ENCODE measurements at places on chromosomes 4 and X.

DNA sequence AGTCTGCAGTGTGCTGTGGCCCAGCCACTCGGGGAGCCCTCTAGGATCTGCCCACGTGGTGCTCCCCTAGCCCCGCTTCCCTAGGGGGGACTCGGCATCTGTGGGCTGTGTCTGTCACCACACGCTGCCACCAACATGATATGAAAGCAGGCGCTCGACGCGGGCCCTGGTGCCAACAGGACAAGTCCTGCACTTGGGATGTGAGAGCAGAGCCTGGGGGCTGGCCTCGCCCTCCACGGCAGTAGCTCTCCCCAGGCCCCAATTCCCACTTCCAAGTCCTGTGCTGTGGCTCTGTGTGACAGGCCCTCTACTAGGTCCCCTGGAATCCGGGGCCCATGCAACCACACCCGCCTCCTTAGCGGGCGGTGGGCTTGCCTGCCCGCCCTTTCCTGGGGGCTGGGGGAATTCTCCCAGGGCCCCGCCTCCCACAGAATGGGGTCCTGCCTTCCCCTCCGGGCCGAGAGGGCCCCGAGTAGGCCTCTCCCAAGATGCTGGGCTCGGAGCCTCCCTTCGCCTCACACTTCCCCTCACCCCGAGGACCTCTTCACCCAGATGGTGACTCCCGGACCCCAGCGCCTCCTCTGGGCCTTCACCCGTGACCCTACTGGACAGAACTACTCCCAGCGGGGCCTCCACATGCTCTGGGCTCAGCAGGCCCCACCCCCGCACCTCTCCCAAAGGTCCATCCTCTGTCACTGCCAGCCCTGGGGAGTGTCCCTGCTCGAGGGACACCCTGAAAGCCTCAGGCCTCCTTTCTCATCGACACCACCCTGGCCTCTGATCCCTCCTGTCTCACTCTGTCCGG lies 11.2 kb downstream of the LRPAP1 start:
- no peak for DNase-seq

DNA sequence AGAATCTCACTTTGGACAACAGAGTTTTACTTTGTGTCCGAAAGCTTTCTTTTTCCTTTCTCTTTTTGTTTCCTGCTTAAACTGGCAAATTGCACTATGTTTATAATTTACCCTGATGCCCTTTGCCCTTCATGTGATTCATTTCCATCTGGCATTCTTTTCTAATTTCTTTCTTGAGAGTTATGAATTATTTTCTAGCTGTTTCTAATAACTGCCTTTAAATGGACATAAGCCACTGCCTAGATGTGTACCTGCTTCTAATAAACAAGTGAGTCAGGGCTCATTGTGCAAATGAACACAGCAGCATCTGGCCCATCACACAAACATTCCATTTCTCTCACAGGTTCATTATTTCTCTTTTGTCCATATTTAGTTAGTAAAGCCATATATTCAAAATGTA lies 242.3 kb upstream of the GPRIN3 start:
- no peak for DNase-seq

DNA sequence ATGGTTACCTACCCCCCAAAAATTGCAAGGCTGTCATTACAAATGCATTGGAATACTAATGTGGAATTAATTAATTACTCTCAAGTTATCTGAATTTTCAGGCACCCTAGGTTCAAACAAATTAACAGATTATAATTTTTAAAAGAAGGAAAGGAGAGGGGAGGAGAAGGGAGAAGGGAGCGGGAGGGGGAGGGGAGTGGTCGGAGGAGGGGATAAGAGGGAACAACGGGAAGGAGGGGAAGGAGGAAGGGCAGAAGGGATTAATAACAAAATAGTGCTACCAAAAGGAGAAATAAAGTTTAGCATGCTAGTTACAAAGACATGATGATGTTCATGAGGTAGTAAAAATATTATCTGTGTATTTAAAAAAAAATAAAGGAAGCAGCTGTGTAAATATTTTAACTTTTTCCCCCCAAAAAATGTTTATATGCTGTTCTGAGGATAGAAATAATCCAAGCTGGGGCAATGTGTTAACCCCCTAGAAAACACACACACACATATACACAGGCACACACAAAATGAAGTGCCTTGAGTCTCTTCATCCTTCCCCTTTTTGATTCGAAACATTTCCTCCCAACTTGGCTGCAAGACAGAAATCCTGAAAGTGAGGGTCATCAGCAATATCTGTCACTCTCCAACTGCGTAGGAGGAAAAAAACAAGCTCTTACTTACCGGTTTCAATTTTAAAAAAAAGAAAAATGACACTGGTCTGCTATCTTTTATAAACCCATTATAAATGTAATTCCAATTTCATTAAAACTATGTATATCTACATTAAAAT lies 58.8 kb downstream of the PPP3CA start:
- no peak for DNase-seq

GRCh38 chr4:2079926-2080325 lies 20.8 kb downstream of the NAT8L start:
- no peak for DNase-seq

DNA sequence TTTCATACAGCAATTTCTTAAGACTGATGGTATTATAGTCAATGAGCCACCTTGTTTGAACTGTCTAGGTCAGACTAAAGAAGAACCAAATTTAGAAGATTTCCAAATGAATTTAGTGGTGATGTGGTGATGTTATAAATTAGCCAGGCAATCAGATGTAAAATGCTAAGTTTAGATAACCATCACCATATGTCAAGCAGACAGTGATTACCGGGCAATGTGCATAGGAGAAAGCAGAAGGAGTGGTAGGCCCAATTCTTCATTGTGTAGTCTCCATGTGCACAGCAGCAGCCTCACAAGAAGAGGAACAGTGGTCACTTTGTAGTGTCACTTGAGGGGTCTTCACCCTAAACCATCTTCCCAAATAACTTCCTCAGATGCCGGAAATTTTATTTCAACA lies 198.8 kb downstream of the ANTXR2 start:
- DNase-seq: no peak

- DNase-seq: no peak
These were observed 14.5 kb upstream of the EXOC1 start for GRCh38 chr4:55838952-55839351.

DNA sequence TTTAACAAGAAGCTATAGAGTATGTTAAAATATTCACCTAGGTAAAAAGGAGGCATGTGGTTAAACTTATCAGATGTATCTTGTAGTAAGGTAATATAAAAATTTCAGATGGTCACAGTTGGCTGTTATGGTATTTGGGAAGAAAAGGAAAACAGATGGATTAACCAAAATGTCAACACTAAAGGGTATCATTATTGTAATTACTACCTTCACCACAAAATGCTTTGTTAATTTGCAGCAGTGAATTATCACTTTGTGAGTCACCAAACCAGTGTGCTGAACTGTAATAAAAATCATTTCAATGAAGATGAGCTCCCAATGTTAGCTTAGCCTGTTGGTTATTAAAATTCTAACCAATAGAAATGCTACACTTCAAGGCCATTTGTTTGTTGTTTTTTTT lies 233.9 kb downstream of the RPA4 start:
- DNase-seq: no peak

DNA sequence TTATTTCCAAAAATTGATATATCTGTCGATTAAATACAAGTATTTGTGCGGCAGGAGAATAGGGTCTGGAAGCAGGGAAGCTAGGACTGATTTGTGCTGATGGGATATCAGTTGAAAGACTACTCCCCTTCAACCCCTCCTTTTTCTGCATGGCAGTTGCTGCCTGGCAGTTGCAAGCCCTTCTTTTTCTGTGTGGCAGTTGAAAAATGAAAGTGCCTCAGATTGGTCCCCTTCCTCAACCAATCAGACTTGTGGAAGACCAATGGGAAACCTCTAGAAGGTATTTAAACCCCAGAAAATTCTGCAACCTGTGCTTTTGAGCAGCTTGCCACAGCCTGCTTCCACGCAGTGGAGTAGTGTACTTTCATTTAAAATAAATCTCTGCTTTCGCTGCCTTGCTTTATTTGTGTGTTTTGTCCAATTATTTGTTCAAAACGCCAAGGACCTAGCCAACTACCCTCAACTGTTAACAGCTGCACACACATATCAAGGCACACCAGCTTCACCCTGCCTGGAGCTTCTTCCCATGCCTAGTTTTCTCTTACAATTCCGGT lies 1.5 kb upstream of the TMA16 start:
- no peak for DNase-seq

- no peak for DNase-seq
These were observed 825.6 kb downstream of the PCDH7 start for GRCh38 chr4:31545755-31546154.

- no peak for DNase-seq
These were observed 265.4 kb upstream of the ADGRL3 start for GRCh38 chr4:60934566-60935295.

GRCh38 chrX:118496763-118497079 lies 1.1 kb downstream of the DOCK11 start:
- DNase-seq: no peak

DNA sequence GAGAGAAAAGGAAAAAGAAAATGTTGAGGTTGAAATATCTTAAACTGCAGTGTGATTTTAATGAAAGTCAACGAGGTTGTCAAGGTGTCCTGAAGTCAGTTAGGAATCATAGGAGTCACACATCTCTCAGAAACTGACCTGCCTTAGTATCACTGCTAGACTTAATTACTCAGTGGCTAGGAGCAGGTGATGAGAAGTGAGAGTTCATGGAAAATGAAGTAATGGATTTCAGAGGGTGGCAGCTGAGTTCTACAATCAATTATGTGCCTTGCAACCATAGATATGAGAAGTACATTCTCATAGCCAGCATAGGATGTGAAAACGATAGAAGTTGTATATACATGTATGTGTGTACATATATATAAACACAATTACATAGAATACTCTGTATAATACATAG lies 1269.7 kb downstream of the FSTL5 start:
- no peak for DNase-seq
